ENCODE measurements at places on chromosomes 5 and 9.

GRCh38 chr5:101679816-101680215 is 616.3 kb downstream of the SLCO4C1 start:
- DNase-seq: peak; percentile 5

DNA sequence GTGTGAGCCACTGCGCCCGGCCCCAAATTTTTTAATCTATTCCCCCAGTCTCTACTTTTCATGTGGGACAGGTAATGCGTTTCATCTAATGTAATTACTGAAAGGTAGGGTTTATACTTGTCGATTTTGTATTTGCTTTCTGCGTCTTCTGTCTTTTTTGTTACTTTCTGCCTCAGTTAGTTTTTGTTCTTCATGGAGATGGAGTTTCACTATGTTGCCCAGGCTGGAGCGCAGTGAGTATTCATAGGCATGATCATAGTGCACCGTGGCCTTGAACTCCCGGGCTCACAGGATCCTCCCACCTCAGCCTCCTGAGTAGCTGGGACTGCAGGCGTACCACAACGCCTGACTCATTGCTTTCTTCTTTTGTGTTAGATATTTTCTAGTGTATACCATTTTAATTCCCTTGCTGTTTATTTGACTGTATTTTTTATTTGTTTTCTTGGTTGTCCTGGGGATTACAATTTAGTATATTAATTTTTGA is 23.4 kb downstream of the EHMT1 start:
- DNase-seq: no peak

GRCh38 chr5:115770466-115770865 is 46.0 kb downstream of the CDO1 start:
- no peak for DNase-seq

- DNase-seq: no peak
Measured at GRCh38 chr9:78989031-78989658, 582.6 kb upstream of the TLE4 start.

- DNase-seq: peak; percentile 49
Measured at GRCh38 chr9:134188386-134189144, 24.2 kb upstream of the RNU6ATAC start.

DNA sequence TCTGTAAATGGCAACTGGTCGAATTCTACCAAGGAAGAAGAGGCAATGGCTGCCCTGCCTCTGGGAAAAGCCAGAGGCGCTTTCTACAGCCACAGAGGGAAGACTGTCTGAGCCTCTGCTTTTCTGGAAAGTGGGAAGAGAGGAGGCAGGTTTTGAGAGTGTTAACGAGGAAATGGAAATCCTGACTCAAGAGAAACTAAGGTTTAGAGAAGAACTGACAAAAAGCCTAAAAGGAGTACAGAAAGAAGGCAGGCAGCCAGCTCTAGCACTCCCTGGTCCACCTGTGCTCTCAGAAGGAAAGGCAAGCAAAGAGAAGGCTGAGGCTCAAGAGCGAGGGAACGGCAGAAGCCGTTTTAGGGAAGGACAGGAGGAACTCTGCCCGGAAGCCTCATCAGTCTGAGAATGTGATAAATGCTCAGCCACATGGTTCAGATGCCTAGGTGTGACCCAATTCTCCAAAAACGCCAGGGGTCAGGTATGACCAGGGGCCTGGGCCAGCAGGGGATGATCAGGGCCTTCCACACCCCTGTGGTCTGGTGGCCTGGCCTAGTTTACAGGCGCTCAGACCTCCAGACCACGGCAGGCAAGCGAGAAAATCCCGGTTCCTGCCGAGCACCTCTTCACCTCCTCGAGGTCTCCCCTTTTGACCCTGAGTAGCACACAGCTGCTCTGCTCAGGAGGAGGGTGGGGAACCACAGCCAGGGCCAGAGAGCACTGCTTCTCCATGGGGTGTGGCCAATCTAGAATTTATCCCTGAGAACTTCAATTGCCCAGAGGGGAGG is 79.9 kb upstream of the FBXW11 start:
- no peak for DNase-seq

DNA sequence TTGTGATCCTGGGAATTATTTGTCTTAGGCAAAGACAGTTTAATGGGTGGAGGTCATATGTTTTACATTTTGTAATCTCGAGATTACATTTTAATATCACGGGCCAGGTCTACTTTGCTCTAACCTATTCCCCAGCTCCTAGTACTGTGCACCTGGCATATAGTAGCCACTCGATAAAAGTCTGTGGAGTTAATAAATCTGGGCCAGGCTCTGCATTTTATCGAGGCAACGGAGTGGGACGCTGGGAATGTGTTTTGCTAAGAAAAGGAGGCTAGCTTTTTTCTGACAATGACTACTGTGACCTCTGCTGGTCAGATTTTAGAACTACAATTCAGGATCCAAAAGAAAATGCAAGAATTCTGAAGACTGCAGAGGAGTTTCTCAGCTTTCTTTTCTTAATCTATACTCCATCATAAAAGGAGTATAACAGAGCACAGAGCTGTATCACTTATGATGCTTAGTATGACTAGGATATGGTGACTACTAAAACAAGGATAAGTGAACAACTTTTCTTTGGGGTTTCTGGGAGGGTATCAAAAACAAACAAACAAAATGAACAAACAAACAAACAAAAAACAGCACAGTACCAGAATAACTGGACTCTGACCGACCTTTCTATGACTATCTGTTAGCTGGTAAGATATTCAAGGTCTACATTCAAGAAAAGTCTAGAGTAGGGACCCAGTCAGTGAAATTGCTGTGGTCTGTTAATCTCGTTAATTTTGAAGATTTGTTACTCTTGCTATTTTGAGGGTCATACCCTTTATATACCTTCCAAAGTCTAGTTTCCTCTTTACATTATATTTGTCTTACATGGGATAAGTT is 46.1 kb upstream of the CER1 start:
- peak; percentile 66 for DNase-seq

DNA sequence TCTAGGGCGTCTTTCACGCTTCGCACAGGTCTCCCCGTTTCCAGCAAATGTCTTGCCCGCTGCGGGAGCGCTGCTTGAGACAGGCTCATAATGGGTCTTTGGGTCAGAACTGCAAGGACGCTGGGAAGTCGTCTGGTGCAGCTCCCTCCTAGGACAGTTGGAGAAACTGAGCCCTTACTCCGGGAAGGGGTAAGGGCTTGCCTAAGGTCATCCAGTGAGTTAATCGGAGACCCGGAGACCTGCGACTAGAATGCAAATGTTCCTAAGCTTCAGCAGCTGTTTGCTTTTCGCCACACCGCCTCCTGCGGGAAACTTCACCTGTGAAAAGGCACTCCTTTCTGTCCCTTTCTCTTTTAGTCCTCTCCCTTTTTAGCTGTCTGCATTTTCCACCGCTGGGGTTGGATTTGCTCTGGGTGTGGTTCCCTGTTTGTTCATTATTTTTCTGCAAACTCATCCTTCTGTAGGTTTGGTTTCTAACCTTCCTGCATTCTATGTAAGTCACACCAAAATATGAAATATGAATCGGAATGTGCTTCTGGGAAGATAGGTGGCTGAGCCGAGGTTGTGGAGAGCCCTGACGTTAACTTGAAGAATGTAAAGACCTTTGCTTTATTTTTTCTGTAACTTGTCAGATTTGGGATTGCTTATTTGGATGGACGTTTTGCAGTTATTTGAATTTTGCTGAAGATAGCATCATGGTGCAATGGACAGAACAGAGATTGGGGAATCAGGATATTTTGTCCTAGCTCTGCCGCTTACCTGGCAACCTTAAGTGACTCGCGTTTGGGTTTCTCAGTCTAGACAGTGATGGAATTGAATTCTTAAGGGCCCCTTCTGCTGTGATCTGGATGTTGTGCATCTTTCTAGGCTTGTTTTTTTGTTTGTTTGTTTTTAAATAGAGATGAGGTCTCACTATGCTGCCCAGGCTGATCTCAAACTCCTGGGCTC is 909 bp downstream of the SLC36A1 start:
- no peak for DNase-seq

- DNase-seq: no peak
Measured at GRCh38 chr5:173554038-173554955, 62.2 kb downstream of the BOD1 start.

- no peak for DNase-seq
Measured at GRCh38 chr5:103003872-103004271, 116.1 kb downstream of the GIN1 start.

GRCh38 chr5:7398596-7399280 is 2.8 kb downstream of the ADCY2 start:
- DNase-seq: no peak

GRCh38 chr9:130267930-130268329 is 2.4 kb downstream of the HMCN2 start:
- no peak for DNase-seq

- no peak for DNase-seq
Measured at GRCh38 chr5:118616281-118616680, 372.1 kb downstream of the DTWD2 start.

DNA sequence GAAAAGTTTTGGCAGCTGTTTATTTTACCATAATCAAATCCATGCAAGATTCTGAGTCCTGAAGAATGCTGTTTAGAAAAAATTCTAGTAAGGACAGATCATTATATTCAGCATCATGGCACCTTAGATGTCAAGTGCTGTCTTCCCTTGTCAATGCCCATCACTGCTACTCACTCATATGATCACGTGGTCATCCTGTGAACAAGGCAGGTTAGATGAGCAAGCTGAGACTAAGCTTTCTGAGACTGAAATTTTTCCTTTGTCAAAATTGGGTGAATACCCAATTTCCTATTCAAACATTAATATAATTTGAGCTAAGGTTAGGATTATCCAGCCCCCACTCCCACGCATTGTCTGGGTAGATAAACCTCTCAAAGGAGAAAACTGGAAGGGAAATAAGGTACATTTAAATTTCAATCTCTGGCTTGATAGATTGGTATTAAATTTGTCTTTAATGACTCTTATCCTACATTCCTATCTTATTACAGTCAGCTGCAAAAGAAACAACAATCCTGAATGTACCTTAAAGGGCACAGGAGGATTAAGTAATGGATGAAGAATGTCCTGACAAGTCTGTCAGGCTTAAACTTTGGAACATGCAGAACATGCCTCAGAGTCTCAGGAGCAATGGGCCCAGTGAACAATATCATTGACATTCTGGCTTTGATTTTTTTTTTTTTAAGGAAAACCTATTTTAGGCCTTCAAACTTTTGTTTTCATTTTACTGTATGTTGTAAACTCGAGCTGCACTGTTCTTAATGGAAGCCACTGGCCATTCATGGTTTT is 148.7 kb upstream of the RANBP3L start:
- DNase-seq: peak; percentile 72

- DNase-seq: peak; percentile 28
Measured at GRCh38 chr9:15139469-15139868, 167.5 kb downstream of the TTC39B start.

All from fibroblast of upper back skin (primary cell).